ENCODE measurements at places on chromosomes 7 and 10. TPM values are rescaled to one million over a fixed set of nuclear protein-coding genes. Genes with fewer than 3 reads are reported as not detected.

The TMEM254 gene
- 3.0 TPM for total RNA-seq

The EBLN1 gene
- total RNA-seq, result not detected

The APBB1IP gene
- not detected for total RNA-seq

The DGKB gene
- not detected for total RNA-seq

The TEX36 gene
- not detected for total RNA-seq

The FKBP9 gene
- 103 TPM for total RNA-seq

The TFAM gene
- 25.8 TPM for total RNA-seq

The HOXA3 gene
- total RNA-seq, result 3.0 TPM

The TUBAL3 gene
- not detected for total RNA-seq

The NXPH1 gene
- total RNA-seq, result not detected

The LIPM gene
- not detected for total RNA-seq

The ZNF467 gene
- total RNA-seq, result 4.5 TPM

The CALCR gene
- not detected for total RNA-seq

The FAM180A gene
- total RNA-seq, result not detected

The ASCC1 gene
- total RNA-seq, result 26.2 TPM

The INMT gene
- under 0.01 TPM for total RNA-seq

The GNB2 gene
- total RNA-seq, result 61.2 TPM

The CFAP69 gene
- total RNA-seq, result 0.63 TPM

The RBM20 gene
- 1.5 TPM for total RNA-seq

The AKR1C3 gene
- 173 TPM for total RNA-seq

The AQP1 gene
- 6.6 TPM for total RNA-seq

The C7orf33 gene
- total RNA-seq, result not detected

The ABCC2 gene
- total RNA-seq, result 0.51 TPM

The TFPI2 gene
- total RNA-seq, result 290 TPM

The MEOX2 gene
- total RNA-seq, result 2.1 TPM

The CDNF gene
- total RNA-seq, result 0.38 TPM

The CYP3A5 gene
- total RNA-seq, result not detected

Measured in dermis microvascular lymphatic vessel endothelial cell (primary cell).